Renal cortex interstitium (tissue), 15 donors: ENCODE measurements at places on chromosomes 4 and X. TPM values are rescaled to one million over a fixed set of nuclear protein-coding genes. Genes with fewer than 3 reads are reported as not detected.

- no peak for DNase-seq
These were observed 103.7 kb upstream of the TENM3 start for GRCh38 chr4:182139491-182139890.

DNA sequence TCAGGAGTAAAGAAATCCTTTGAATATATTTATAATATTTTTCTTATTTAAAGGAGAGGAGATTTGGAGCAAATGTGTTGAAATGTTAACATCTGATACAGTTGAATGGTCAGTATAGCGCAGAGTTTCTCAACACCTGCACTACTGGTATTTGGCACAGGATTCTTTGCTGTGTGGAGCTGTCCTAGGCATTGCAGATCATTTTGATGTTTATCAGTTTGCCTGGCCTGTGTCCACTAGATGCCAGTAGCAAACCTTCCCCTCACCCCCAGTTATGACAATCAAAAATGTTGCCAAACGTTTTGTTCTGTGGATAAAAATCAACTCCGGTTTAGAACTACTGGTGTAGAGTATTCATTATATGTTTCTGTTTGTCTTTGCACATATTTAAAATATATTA, 765.3 kb upstream of the SLIT2 start:
- peak; percentile 1 for DNase-seq

DNA sequence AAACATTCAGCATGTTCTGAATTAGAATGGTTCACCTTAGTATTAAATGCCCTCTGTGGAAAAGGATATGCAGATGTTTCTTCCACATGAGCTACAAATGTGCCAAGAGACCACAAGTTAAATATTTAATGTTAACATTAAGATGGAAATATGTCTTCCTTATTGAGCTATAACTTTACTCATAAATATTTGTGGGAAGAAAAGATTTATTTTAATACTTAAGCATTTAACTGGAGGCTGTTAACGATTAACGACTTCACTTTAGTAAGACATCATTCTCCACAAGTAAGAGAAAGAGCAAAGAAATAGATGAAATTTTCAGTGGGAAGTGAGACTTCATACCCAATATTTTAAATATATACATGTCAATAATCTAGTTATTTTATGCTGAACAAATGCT, 1046.0 kb upstream of the GRID2 start:
- DNase-seq: no peak

DNA sequence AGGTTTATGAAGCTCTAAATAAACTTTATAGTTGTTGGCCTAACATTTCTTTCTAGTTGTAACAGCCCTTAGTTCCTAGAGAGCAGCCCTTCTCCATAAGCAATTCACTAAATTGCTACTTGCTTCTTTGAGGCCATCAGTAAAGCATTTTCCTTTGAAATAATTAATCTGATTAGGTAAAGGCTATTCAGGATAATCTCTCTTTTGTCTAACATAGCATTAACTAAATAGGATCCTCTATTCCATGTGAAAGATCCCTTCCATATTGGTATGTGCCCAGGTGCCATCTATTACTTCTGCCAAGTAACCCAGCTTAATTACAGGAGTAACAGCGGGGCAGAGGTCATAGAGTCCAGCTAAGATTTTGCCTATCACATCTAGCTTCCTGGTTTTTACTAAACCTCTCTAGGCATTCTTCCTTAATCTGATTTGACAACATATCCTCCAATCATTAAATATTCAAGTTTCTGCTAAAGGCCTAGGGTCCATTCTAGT, 1408.0 kb downstream of the PCDH18 start:
- no peak for DNase-seq

- DNase-seq: no peak
These were observed 168.5 kb upstream of the MAP3K15 start for GRCh38 chrX:19683817-19684216.

DNA sequence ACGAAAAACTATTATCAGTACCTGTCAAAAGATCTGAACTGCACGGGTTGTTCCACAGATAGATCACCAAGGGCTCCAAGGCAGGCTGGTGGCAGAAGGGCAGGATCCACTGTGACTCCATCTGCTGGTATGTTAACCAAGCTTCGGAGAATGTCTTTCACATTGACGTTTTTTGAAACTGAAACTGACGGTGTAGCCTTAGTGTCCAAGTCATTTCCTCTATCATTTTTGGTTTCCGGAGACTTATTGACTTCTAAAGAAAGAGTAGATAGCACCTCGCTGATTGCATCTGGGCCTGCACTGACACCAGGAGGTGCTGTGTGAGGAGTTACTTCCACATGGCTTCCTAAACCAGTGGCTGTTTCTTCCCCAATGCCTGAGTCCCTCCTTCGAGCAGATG, 186.9 kb downstream of the LRBA start:
- DNase-seq: no peak

DNA sequence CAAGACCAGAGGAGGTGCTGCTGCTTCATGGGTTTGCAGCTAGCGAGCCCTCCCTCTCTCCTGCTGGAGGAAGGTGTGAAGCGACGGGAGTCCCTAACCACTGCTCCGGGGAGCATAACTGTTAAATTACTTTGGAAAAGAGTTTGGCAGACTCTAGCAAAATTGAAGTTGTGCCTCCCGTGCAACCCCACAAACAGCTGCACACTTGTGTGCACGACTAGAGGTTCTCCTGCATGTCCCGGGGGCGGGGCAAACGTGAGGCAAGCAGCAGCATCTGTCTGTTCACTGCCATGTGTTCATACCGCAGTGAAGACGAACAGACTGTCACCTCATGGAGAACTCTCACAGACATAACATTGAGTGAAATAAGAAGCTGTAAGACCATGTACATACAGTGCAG, 34.5 kb downstream of the TNIP2 start:
- DNase-seq: no peak

- DNase-seq: no peak
These were observed 45.1 kb downstream of the TBC1D9 start for GRCh38 chr4:140710908-140711622.

DNA sequence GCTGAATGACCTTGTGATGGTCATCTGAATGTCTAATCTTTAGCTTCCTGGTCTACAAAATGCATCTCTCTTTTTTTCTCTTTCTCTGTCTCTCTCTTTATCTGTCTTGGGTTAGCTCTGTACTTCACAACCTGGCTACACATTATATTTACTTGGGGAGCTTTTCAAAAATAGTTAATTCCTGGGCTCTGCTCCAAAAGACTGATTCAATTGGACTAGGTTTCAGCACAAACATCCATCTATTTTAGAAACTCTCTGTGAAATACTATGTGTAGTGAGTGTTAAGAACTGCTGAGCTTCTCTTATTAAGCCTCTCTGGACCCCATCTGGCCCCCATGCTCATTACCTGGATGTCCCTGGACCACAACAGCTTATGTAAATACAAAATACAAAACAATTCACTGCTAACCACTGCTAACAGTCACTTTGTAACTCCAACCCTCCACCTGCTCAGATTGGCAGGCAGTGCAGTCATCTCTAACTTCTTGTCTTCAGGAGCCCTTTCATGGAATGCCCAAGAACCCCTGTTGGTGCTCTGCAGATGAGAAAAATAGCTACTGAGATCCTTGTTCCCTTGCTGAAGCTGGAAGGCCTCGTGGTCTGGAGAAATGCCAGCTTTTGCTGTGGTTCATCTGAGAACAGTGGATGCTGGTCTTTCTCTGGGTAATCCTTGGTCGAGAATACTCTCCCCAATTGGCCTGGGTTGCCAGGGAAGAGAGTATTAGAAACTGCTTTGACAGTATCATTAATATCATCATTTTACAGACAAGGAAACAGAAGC, 14.8 kb upstream of the BOD1L1 start:
- DNase-seq: no peak

GRCh38 chr4:8911316-8912088, 39.9 kb upstream of the HMX1 start:
- DNase-seq: no peak

- DNase-seq: no peak
These were observed 48.7 kb downstream of the NOP14 start for GRCh38 chr4:2914256-2915126.

DNA sequence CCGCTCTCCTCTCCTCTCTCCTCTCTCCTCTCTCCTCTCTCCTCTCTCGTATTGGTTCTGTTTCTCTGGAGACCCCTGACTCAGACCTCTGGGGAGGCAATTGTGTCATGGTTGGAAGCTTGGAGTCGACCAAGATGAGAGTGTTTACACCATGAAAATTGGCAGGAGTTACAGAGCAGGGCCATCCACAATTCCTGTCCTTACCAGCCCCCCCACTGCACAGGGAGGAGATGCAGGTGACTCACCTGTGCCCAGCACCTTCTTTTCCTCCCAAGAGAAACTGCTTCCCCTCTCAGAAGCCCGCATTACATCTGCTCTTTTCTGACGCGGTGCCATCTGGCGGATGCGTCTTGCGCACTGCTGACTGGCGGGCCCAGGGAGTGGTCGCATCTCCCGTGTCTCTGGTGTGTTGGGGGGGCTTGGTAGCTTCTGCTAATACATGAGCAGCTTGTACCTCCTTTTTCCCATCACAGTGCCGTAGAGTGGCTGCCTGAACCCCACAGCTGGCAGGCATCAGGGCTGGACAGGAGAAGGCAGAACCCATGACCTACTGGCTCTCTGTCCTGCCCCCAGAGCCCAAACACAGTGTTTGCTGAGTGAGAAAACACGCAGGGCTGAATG, 31.4 kb upstream of the GPR78 start:
- no peak for DNase-seq

DNA sequence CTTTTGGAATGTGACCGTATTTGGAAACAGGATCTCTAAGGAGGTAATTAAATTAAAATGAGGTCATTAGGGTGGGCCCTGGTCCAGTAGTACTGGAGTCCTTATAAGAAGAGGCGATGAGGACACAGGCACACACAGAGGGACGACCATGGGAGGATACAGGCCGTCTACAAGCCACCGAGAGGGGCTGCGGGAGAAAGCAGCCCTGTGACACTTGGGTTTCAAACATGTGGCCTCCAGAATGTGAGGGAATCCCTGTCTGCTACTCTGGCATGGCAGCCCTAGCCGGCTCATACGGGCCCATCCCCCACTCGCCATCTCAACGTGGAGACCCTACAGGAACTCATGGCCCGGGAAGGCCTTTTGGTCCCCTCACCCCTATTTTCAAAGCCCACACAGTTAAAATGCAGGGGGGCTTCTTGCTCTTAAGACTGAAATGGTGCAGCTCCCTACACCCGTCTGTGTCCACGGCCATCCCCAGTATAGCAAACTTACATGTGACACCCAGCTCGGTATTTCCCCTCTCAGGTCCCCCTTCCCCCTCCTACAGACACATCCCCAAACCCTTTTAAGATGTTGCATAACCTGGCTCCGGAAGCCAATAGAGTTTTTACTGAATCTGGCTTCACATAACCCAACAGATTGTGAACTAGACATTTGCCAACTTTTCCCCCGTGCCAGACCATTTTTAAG, 124.1 kb upstream of the TBL1X start:
- DNase-seq: no peak

MFAP3L gene
- 19.0 TPM for polyA plus RNA-seq

SYTL5 gene
- 3.2 TPM for polyA plus RNA-seq

FRAS1 gene
- polyA plus RNA-seq: 84.9 TPM

TEX11 gene
- polyA plus RNA-seq: not detected

HHIP gene
- 3.4 TPM for polyA plus RNA-seq

TLR2 gene
- 9.0 TPM for polyA plus RNA-seq
